ENCODE measurements at places on chromosomes 3 and 15. TPM values are rescaled to one million over a fixed set of nuclear protein-coding genes. Genes with fewer than 3 reads are reported as not detected.

- no peak for DNase-seq
- no peaks in the 10 kb centered on the region for H3K36me3 ChIP-seq
- H3K4me3 ChIP-seq = no peak overlapping the region
- H3K4me1 ChIP-seq = no peaks in the 10 kb centered on the region
Measured at GRCh38 chr3:146374146-146374545, 95.2 kb downstream of the PLSCR2 start.

Gene PLIN1
- total RNA-seq = 0.34 TPM

Gene ARGFX
- not detected for total RNA-seq

- peaks cover 24% of the 10 kb centered on the region for H3K36me3 ChIP-seq
- H3K4me3 ChIP-seq = no peak overlapping the region
- H3K4me1 ChIP-seq = peaks cover 9% of the 10 kb centered on the region
- H3K27me3 ChIP-seq = no peaks in the 10 kb centered on the region
Measured at GRCh38 chr3:66269411-66269810, 48.6 kb downstream of the SLC25A26 start.

DNA sequence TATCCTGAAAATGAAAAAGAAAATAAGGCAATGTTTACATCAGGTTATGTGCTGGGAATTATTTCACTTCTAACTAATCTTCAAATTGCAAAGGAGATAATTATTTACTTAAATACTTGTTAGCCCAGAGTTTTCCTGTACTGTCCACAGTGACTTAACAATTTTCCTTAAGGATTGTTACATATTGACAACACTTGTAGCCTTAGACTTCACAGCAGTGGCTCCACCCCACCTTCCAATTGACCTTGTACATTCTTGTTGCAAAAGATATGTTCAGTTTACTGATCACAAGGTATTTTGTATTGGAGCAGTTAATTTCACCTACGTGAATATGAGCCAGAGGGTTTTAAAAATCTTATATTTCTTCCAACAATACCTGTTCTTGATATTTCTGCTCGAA is 376.9 kb downstream of the CNTN6 start:
- no peaks in the 10 kb centered on the region for H3K36me3 ChIP-seq
- H3K27me3 ChIP-seq = no peaks in the 10 kb centered on the region
- H3K4me3 ChIP-seq = no peak overlapping the region
- no peaks in the 10 kb centered on the region for H3K4me1 ChIP-seq
- no peak for DNase-seq
